ENCODE measurements at places on chromosomes 7 and 10. TPM values are rescaled to one million over a fixed set of nuclear protein-coding genes. Genes with fewer than 3 reads are reported as not detected.

The CCDC126 gene
- total RNA-seq: 10.2 TPM

The VSTM2A gene
- 1.2 TPM for total RNA-seq

The IGFBP3 gene
- total RNA-seq: 125 TPM

The BTBD16 gene
- total RNA-seq: 0.23 TPM

The CPN1 gene
- not detected for total RNA-seq

The BBIP1 gene
- total RNA-seq: 23.6 TPM

The MYOZ1 gene
- total RNA-seq: 4.0 TPM

The AKR1D1 gene
- not detected for total RNA-seq

The CXCL12 gene
- total RNA-seq: 0.97 TPM

The MEIG1 gene
- total RNA-seq: 0.80 TPM

The CFAP43 gene
- 0.56 TPM for total RNA-seq

GRCh38 chr7:19369806-19370205 is 224.6 kb upstream of the FERD3L start:
- H3K27ac ChIP-seq: no peak overlapping the region
- H3K36me3 ChIP-seq: no peaks in the 10 kb centered on the region
- H3K27me3 ChIP-seq: no peaks in the 10 kb centered on the region
- peaks cover 7% of the 10 kb centered on the region for H3K4me1 ChIP-seq

GRCh38 chr7:99369767-99370391 is 4.7 kb upstream of the ARPC1B start:
- H3K36me3 ChIP-seq: peaks cover 15% of the 10 kb centered on the region
- H3K27me3 ChIP-seq: peaks cover 7% of the 10 kb centered on the region
- no peaks in the 10 kb centered on the region for H3K4me1 ChIP-seq
- no peak overlapping the region for H3K4me3 ChIP-seq
- DNase-seq: no peak
- no peak overlapping the region for H3K27ac ChIP-seq

- H3K36me3 ChIP-seq: peaks cover 48% of the 10 kb centered on the region
- no peak overlapping the region for H3K4me3 ChIP-seq
- DNase-seq: no peak
- H3K27me3 ChIP-seq: peaks cover 6% of the 10 kb centered on the region
These were observed 70.5 kb downstream of the GNA12 start for GRCh38 chr7:2773608-2774007.

DNA sequence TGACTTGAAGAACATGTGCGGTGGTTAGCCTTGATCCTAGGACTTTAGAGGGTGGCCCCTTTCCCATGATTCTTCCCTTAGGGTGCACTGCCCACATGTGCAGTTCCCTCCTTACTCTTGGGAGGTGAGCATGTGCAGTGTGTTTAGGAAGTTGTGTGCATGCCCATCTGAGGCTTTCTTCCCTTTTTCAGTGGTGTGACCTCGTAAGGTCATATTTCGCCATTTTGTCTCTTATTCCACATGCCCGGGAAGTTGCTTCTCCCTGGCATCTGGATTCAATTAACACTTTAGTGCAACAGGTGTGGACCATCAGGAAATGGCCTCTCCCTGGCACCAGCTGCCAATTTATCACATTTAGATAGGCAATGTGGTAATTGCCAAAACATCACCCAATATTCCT is 380.6 kb upstream of the VSTM2A start:
- no peak for DNase-seq
- no peak overlapping the region for H3K4me3 ChIP-seq
- no peaks in the 10 kb centered on the region for H3K27me3 ChIP-seq
- no peaks in the 10 kb centered on the region for H3K36me3 ChIP-seq
- H3K4me1 ChIP-seq: no peaks in the 10 kb centered on the region
- no peak overlapping the region for H3K27ac ChIP-seq

- H3K4me1 ChIP-seq: peaks cover 20% of the 10 kb centered on the region
- DNase-seq: no peak
- peaks cover 10% of the 10 kb centered on the region for H3K36me3 ChIP-seq
- H3K4me3 ChIP-seq: no peak overlapping the region
- no peak overlapping the region for H3K27ac ChIP-seq
These were observed 71.4 kb upstream of the ANTXRL start for GRCh38 chr10:46215426-46215825.

GRCh38 chr7:128103498-128104107 is 72.4 kb upstream of the LRRC4 start:
- peaks cover 49% of the 10 kb centered on the region for H3K27me3 ChIP-seq
- DNase-seq: no peak
- H3K4me3 ChIP-seq: no peak overlapping the region
- no peak overlapping the region for H3K27ac ChIP-seq

DNA sequence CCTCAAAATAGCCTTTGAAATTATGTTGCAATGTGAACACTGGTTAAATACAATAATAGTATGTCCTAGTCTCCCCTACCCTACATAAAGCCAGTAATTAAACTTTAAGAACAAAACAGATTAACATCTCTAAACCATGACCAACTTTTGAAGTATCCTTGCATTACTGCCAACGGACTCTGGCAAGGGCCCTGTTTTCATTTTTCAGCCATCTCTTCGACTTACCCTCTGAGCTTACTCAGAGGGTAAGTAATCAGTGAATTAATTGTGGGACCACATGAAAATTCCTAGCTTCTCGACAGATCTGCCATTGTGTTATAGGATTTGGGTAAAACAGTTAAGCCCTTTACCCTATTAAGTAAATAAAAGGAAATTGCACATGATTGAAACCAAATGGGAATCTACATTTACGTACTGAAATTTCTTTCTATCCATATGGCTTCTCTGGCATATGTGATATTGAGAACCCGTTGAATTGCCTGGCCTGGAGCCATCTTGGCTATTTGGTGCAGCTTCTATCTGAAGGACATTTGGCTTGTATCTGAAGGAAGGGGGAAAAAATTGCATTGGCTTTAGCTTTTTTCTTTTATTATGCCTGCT is 39.6 kb downstream of the DYNC1I1 start:
- no peak for DNase-seq
- no peaks in the 10 kb centered on the region for H3K27me3 ChIP-seq
- no peak overlapping the region for H3K4me3 ChIP-seq
- no peaks in the 10 kb centered on the region for H3K4me1 ChIP-seq
- H3K27ac ChIP-seq: no peak overlapping the region

- peak overlapping the region; percentile 44 for H3K4me3 ChIP-seq
- no peak overlapping the region for H3K27ac ChIP-seq
- H3K4me1 ChIP-seq: no peaks in the 10 kb centered on the region
These were observed 20.0 kb downstream of the LAMB1 start for GRCh38 chr7:107982918-107983389.

- peaks cover 13% of the 10 kb centered on the region for H3K4me1 ChIP-seq
- peaks cover 3% of the 10 kb centered on the region for H3K27me3 ChIP-seq
- no peak overlapping the region for H3K4me3 ChIP-seq
- no peaks in the 10 kb centered on the region for H3K36me3 ChIP-seq
- no peak overlapping the region for H3K27ac ChIP-seq
These were observed 25.0 kb upstream of the TAX1BP1 start for GRCh38 chr7:27714831-27715444.

GRCh38 chr7:92655346-92655884 is 65.2 kb upstream of the FAM133B start:
- peaks cover 1% of the 10 kb centered on the region for H3K27me3 ChIP-seq
- no peak for DNase-seq
- no peaks in the 10 kb centered on the region for H3K4me1 ChIP-seq
- H3K4me3 ChIP-seq: no peak overlapping the region
- H3K27ac ChIP-seq: no peak overlapping the region

- H3K36me3 ChIP-seq: peaks cover 46% of the 10 kb centered on the region
These were observed 122.7 kb downstream of the WNT2 start for GRCh38 chr7:117200132-117200531.

DNA sequence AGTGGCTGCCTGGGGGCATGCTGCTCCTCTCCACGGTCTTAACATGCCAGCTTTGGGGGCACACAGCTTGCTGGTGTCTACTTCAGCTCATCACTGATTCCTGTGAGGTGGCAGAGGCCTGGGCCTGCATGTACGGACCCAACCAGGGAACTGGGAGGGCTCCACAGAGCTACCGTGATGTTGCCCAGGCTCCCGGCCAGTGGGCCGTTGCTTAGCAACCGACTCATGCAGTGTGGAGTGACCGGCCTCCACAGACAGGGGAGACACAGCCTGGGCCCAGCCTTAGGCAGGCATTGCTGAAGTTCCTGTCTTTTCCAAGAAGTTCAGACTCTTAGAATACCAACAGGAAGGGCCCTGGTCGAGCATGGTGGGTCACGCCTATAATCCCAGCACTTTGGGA is 25.8 kb upstream of the SH2B2 start:
- peaks cover 5% of the 10 kb centered on the region for H3K27me3 ChIP-seq
- no peaks in the 10 kb centered on the region for H3K36me3 ChIP-seq
- H3K27ac ChIP-seq: no peak overlapping the region
- H3K4me1 ChIP-seq: no peaks in the 10 kb centered on the region

- peak; percentile 95 for DNase-seq
- no peak overlapping the region for H3K27ac ChIP-seq
- H3K4me1 ChIP-seq: peaks cover 22% of the 10 kb centered on the region
- no peaks in the 10 kb centered on the region for H3K36me3 ChIP-seq
- peaks cover 17% of the 10 kb centered on the region for H3K27me3 ChIP-seq
These were observed 9.4 kb downstream of the NXPH1 start for GRCh38 chr7:8442814-8443304.

GRCh38 chr7:80520199-80520598 is 8.3 kb upstream of the GNAT3 start:
- H3K4me3 ChIP-seq: no peak overlapping the region
- no peak overlapping the region for H3K27ac ChIP-seq
- no peaks in the 10 kb centered on the region for H3K36me3 ChIP-seq
- H3K4me1 ChIP-seq: no peaks in the 10 kb centered on the region
- H3K27me3 ChIP-seq: no peaks in the 10 kb centered on the region

- DNase-seq: no peak
- H3K27ac ChIP-seq: no peak overlapping the region
- peaks cover 11% of the 10 kb centered on the region for H3K36me3 ChIP-seq
- H3K4me1 ChIP-seq: no peaks in the 10 kb centered on the region
- H3K27me3 ChIP-seq: peaks cover 2% of the 10 kb centered on the region
These were observed 84.4 kb upstream of the FGL2 start for GRCh38 chr7:77284005-77284404.

DNA sequence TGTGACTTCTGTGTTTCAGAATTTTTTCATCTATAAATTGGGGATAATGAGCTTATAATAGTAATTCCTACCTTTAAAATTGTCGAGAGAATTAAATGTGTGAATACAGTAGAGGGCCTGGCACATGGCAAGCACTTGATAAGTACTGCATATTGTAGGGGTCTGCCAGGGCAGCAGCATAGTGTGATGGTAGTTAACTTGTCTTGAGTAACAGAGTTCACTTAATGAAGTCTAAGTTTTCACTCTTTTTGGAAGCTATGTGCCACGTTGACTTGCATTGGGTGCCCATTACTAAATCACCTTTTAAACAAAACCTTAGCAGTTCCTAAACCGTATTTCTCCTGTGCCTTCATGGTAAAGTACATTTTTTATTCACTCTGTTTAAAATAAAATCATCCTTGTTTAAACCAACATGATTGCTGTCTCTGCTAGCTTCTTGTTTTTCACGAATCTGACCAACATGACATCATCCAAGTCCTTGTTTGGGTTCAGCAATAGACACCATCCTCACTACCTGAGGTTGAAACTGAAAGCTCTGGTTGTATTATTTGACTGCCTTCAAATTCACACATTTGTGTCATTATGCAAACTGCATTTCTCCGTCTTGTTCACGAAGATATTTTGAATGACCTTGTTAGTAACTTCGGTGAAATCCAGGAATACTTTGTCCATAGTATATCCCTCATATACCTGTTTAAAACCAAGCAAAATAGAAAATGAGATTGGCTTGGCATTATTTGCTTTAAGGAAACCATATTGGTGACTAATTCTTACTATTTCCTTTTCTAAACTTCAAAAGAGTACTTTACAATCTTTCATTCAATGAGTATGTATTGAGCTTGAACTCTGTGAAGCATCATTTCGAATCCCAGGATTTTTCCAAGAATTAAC is 340.2 kb downstream of the SUGCT start:
- H3K4me1 ChIP-seq: peaks cover 2% of the 10 kb centered on the region
- no peaks in the 10 kb centered on the region for H3K27me3 ChIP-seq
- no peak overlapping the region for H3K27ac ChIP-seq

- H3K4me3 ChIP-seq: no peak overlapping the region
- H3K4me1 ChIP-seq: peaks cover 2% of the 10 kb centered on the region
- no peak overlapping the region for H3K27ac ChIP-seq
These were observed 65.3 kb upstream of the ARID5B start for GRCh38 chr10:61835946-61836887.

DNA sequence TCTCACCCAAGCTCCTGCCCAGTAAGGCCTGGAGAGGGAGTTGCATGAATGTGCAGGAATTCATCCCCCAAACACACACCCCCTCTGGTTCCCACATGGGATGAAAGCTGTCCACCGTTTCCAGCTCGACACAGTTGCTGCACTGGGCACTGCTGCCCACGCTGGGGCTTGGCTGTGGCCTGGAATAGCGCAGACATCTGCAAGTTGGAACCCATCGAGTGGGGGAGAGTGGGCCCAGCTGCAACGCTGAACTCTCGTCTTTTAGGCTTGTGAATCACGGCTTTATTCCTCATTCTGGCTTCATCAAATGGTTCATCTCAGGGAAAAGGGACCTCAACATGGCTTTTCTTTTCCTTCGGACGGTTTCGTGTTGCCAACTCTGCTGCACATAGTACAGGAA is 264.7 kb downstream of the DNAJB6 start:
- no peak overlapping the region for H3K4me3 ChIP-seq
- H3K4me1 ChIP-seq: no peaks in the 10 kb centered on the region
- H3K27me3 ChIP-seq: peaks cover 7% of the 10 kb centered on the region
- no peak overlapping the region for H3K27ac ChIP-seq
- DNase-seq: no peak

DNA sequence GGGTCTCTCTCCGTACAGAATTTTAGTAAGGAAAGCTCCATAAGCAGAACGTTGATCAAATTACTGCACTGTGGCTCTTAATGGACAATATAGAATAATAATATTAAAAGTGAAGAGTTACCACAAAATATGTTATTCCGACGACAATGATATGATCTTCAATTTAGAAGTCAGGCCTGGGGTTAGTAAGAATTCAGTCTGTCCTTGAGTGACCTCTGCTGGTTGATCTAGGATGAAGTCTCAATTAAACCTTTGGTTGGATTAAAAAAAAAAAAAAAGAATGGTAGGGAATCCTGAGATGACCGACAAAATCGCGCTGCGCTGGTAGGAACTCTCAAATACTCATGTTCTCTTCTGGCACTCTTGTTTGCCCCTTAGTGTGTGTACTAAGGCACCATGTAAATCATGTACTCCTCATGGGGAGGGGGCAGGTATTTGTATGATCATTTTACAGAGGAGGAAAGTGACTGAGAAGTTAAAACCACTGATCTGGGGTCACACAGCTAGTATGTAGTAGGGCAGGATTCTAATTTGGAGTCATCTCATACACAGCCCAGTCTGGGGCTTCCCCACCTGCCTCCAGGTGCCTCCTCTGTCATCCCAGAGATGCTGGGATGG is 161.3 kb upstream of the NPVF start:
- DNase-seq: peak; percentile 35
- H3K36me3 ChIP-seq: no peaks in the 10 kb centered on the region
- no peak overlapping the region for H3K27ac ChIP-seq
- H3K27me3 ChIP-seq: peaks cover 2% of the 10 kb centered on the region
- peaks cover 10% of the 10 kb centered on the region for H3K4me1 ChIP-seq
- H3K4me3 ChIP-seq: no peak overlapping the region

DNA sequence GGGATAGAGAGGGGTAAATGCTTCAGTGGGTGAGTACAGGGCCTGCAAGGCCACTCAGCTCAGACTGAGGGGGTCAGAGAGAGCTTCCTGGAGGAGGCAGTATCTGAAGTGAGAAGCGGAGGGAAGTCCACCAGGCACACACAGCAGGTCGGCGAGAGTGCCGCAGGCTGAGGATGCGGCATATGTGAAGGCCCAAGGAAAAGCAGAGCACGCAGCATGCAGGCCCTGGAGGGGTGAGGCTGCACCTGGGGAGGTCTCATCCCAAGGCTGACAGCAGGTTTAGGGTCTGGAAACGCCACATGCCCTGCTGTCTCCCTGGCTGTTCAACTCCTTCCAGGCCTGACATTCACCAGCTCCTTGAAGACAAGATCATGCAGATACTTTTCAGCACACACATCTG is 40.4 kb upstream of the PSAP start:
- H3K27ac ChIP-seq: no peak overlapping the region
- peaks cover 4% of the 10 kb centered on the region for H3K4me1 ChIP-seq
- H3K36me3 ChIP-seq: no peaks in the 10 kb centered on the region
- peaks cover 5% of the 10 kb centered on the region for H3K27me3 ChIP-seq
- H3K4me3 ChIP-seq: no peak overlapping the region

Measured in endothelial cell (in vitro differentiated cells).